ENCODE measurements at places on chromosomes 1 and 21.

DNA sequence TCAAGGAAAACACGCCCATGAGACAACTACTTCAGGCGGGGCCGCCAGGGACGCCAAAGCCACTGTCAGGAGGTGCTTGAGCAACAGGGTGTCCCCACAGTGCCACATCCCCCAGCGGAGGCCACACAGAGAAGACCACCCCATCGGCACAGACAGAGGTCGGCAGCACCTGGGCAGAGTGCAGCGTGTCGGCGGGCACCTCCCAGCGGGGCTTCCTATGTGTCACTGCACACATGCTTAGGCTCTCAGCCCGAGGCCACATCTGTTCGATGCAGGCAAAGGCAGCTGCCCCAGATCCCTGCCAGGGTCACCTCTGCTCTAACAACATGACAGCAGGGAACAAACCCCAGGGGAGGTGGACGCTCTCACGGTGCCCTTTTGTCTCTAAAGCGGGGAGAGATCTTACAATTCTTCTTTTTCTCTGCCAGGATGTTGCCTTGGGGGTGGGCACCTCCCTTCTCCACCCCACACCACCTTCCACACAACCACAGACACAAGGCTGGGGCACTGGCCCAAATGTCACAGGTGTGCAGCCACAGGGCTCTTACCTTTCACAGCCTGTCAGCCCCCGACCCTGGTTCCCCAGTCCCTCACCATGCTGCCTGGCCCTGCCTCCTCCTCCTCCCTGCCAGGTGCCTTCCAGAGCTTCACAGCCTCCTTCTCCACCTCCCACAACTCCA lies 4.2 kb downstream of the KRTAP10-8 start:
- DNase-seq, result no peak

DNA sequence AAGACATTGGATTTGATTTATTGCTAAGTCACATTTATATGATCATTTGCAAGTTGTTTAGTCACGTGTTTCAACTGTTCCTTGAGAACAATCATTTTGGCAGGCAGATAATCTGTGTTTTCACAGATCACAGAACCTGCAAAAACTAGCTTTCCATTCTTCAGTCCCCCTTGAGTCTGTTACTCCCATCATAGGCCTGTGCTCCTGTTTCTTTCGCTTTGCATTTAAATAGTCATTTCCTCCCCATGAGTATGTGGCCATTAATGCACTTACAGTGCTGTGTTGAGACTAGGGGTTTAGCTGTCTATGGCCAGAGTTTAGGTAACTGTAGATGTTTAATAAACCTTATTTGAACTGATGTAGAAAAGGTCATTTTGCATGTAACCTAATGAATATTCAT lies 214.5 kb downstream of the PATJ start:
- DNase-seq, result no peak

DNA sequence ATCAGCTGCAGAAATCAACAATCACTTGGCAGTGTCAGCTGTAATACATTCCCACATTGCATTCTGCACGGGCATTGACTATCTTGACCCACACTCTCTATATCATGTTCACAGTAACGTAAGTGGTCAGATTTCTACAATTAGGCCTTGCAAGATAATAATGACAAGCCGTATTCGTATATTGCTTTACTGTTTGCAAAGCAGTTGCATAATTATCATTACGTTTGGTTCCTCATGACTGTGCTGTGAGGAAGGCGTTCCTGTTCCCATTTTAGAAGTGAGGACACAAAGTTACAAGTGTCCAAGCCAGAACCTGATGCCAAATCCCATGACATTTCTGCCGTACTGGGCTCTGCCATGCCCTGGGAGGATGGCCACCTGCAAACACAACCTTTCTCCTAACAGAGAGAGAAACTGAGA lies 53.5 kb upstream of the TARBP1 start:
- DNase-seq, result no peak

- DNase-seq, result no peak
These were observed 40.6 kb downstream of the EEIG2 start for GRCh38 chr1:108600504-108600903.

GRCh38 chr1:8456991-8457390 lies 139.1 kb downstream of the SLC45A1 start:
- no peak for DNase-seq

DNA sequence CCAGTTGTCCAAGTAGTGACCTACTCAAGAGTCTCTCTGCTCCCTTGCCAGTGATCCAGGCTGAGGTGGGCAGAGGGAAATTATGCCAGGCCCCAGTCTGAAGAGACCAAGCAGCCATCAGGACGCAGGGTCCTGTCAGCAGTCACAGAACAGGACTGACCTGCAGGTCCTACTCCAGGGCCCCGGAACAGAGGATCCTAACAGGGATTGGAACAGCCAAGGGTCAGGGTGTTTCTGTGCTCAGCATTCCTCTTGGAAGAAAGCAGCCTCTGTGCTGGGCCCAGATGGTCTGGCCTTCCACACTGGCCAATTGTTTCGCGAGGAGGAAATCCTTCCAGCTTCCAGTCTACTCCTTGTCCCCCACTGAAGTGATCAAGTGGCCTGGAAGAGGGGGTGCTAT lies 41.6 kb upstream of the USP1 start:
- no peak for DNase-seq

GRCh38 chr21:14542638-14543037 lies 3.5 kb downstream of the SAMSN1 start:
- no peak for DNase-seq

- no peak for DNase-seq
These were observed 56.2 kb upstream of the FASLG start for GRCh38 chr1:172602706-172603105.

DNA sequence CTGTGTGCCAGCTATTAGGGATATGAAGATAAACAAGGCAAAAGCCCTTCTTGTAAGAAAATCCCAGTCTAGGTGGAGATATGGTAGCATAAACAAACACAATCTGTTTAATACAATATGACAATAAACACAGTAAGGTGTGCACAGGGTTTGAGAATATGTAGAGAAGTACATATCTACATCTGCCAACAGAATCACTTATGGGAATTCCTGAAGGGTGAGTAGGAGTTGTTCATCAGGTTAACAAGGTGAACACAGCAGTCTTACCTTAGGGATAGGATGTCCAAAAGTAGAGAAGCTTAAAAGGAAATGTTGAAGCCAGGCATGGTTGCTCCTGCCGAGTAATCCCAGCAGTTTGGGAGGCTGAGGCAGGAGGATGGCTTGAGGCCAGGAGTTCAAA lies 57.7 kb upstream of the LRRC7 start:
- no peak for DNase-seq

All from CD4-positive, alpha-beta T cell treated with Interleukin-2 at 100 ng/mL for 4 hours (primary cell).